ENCODE measurements at places on chromosomes 12 and 14.

- no peak for DNase-seq
Observed at GRCh38 chr12:102302553-102302952, 104.9 kb upstream of the PMCH start.

DNA sequence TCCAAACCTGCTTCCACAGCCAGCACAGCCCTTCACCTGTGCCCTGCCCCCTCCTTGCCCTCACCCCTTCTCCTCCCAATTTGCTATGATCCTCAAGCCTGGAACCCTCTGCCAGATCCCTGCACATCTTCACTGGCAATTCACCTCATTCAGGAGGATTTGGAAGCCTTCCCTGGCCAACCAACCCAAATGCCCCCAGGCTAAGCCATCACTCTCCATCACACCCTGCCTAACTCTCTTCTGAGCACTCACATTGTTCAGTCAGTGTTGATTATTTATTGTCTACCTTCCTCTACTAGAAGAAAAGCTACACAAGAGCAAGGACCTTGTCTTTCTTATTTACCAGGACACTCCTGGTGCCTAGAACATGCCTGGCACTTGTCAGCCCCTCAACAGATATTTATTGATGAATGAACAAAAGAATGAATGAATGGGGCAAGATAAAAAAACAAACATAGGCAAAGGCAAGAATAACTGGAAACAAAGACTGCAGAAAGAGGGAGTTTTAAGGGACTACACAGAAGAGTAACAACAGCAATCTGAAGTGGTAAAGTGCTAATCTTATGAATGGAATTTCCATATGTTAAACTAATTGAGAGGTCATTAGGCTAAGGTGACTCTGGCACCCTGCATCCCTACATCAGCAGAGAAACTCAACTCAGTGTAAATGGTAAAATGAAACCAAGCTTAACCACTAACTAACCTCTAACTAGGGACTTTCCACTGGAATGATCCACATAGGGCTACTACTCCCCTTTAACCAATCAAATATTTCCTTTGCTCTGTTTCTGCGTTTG lies 33.4 kb downstream of the TMTC1 start:
- DNase-seq, result no peak

- no peak for DNase-seq
Observed at GRCh38 chr14:74978416-74978947, 23.1 kb upstream of the PGF start.

DNA sequence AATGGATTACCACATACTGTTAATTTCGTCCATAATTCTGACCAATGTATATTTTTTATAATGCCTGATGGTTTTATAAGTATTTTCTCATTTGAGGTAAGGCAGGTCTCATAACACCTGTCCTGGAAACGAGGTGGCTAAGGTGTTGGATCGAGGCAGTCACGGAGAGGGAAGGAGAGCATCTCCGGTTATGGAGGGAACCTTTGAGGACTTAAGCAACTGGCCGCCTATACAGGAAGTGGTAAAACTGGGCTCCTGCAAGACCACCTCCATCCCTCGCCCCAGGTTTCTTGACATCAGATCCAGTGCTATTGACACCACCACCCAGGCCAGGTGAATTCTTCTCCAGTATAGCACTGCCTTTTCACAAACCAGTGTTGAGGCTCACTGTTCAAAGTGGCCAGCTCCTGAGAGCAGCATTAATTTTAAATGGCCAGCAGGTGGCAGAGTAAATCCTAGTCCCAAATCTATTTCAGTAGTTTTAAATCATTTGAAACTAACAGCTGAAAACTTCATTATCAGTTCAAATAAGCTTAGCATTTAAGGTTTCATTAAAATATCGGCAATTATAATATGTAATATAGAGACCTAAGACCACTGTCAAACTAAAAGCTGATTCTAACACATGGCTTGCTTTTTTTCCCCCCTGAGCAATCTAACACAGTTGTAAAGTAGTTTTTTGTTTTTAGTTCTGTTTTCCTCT lies 100.8 kb downstream of the PPM1A start:
- peak; percentile 27 for DNase-seq

DNA sequence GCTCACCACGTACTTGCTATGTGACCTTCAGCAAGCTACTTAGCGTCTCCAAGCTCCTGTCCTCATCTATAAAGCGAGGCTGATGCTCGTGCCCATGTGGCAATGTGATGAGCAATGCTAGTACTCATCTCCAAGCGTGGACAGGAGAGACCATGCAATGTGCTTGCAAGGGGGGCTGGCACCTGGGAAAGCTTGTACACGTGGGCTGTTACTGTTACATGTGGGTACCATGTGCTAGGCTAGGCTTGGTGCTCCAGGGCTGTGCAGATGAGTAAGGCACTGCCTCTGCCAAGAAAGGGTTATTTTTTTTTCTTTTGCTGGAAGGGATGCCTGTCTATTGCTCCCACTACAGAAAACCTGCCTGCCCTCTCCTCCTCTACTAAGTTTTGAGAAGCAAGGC lies 46.6 kb downstream of the TSPAN11 start:
- no peak for DNase-seq

GRCh38 chr14:61109288-61109687 lies 128.2 kb downstream of the SLC38A6 start:
- no peak for DNase-seq

- DNase-seq, result no peak
Observed at GRCh38 chr12:92467886-92468285, 234.9 kb upstream of the PLEKHG7 start.

DNA sequence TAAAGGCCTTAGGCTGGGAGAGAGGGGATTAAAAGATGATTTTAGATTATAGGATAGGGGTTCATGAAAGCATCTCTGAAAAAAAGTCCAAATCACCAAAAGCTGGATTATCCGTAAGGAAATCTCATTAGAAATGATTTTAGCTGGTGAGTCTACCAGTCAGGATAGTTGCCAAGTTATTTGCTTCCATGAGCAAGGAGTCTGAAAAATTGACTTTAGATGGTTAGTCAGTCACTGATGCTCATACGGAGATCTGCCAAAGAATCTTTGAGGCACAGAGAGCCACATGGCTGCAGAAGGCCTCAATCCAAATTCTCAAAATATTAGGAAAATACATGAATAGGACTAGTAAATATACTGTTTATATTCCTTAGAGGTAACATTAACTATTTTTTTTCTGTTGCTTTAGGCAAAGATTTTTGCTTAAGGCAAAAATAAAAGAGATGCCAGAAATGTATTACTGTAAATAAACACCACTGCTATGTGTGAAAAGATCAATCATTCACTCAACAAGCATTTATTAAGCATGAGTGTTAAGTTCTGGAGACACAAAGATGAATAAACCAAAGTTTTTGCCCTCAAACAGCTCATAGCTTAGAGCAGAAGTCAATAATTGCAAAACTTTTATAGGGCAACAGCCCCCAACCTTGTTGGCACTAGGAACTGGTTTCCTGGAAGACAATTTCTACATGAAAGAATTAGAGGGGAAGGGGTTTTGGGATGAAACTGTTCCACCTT lies 105.2 kb downstream of the BBS10 start:
- no peak for DNase-seq

DNA sequence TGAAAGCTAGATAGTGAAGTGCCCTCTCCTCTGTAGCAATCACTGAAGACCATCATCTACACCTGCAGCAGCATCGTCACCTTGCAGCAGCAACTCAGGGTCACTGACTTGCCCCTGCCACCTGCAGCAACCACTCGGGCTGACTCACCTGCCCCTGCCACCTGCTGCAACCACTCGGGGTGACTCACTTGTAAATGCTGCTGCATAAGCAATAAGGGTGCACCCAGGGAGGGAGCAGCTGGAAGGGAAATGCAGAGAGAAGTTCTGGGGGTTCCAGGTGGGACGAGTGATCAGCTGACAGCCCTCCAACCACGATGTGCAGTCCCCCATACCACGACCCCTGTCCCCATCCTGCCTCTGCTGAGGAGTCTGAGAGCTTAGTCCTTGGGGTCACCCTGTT lies 357.1 kb upstream of the SFSWAP start:
- no peak for DNase-seq

- no peak for DNase-seq
Observed at GRCh38 chr12:94570161-94570560, 80.2 kb downstream of the TMCC3 start.

- no peak for DNase-seq
Observed at GRCh38 chr12:111102102-111102739, 181.8 kb upstream of the MYL2 start.

DNA sequence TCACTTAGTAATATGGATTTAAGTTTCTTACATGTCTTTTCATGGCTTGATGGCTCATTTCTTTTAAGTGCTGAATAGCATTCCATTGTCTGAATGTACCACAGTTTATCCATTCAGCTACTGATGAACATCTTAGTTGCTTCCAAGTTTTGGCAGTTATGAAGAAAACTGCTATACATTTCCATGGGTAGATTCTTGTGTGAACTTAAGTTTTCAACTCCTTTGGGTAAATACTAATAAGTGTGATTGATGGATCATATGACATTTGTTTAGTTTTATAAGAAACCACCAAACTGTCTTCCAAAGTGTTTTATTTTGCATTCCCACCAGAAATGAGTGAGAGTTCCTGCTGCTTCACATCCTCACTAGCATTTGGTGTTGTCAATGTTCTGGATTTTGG lies 119.2 kb downstream of the NAV3 start:
- DNase-seq, result no peak

- DNase-seq, result no peak
Observed at GRCh38 chr14:47626151-47627035, 49.0 kb downstream of the MDGA2 start.

DNA sequence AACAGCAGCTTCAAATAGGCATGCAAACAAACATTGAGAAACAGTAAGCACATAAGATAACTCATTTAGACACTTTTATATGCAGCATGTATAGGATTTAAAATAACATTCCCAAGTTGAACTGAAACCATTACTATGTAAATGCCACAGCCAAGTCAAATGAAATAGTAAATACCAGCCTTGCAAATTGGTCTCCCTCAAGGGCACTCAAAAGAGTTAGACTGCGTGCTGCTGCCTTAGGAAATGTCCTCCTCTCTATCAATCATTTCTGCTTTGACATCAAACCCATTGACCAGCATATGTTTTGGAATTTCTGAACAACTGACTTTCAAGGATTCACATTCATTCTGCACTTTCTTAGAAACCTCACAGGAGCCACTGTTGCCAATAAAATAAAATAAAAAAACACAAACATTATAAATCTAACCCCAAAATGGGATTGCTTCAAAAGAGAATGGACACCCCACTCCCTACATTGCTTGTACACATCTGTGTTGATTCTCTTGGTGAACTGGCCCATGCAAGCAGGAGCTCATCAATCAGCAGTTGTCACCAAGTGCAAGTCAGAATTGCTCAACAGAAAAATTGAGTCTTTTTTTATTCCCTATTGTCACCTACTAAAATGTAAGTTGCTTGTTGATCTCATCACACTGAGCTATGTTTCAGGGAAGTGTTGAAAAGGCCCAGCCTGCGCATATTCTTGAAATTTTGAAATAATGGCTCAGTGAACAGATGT lies 256.2 kb downstream of the DAD1 start:
- DNase-seq, result no peak

DNA sequence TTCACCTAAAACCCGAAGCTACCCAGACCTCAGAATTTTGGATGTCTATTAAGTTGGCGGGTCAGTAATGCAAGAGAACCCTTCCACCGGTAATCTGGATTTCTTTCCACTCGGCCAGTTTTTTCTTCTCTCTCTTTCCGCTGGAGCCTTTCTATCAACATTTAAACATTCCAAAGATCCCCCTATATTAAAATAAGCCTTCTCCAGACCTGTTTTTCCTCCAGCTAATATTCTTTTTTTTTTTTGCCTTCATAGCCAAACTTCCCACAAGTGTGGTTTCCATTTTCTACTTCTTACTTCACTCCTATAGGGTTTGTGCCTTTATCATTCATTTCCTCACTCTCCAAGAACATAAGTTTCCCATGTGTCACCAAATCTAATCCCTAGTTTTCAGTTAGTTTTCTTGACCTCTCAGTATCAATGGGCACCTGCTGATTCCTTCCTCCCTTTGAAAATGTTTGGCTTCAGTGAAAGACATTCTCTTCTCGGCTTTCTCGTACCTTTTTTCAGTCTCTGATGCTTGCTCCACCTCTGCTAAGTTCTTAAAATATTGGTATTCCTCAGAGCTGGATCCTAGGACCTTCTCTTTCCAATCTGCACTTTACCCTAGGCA lies 583 bp upstream of the SDR39U1 start:
- no peak for DNase-seq

GRCh38 chr12:50840809-50841487 lies 1.8 kb upstream of the TMPRSS12 start:
- no peak for DNase-seq

GRCh38 chr12:116094475-116094874 lies 183.0 kb downstream of the MED13L start:
- DNase-seq, result no peak

- no peak for DNase-seq
Observed at GRCh38 chr12:106791531-106791930, 17.0 kb downstream of the RIC8B start.

DNA sequence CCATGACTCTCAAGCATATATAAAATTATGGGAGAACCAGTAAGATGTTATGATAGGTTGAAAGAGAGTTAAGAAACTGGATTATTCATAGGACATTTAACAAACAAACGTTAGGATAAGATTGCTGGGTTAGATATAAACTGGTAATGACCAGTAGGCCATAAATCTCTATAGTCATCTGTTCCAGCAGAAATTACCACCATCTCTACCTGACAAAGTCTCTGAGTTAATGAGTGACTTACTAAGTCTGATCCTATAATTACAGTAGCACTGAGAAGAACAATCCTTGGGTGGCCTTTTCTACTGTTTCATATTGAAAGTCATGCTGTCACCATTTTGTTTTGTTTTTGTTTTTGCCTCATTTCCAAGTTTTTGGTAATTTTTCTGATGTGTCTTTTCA lies 136.9 kb upstream of the CNOT2 start:
- DNase-seq, result no peak

DNA sequence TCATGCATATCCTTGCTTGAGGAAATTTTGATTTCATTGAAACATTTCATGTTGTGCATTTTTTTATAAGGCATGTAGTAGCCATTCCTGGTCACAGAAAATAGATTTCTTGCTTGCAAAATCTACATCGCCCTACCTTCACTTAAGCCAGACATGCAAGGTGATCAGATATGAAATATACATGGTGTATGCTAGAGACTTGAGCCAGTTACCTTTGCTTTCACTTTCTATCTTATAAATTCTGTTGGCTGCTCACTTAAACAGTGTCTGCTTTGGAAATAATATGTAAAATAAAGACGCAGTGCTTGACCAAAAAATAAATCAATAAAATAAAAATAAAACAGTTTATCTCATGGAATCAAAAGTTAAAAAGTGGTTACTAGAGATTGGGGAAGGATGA lies 136.5 kb downstream of the LRFN5 start:
- no peak for DNase-seq
